ENCODE measurements at places on chromosomes 7 and 10.

DNA sequence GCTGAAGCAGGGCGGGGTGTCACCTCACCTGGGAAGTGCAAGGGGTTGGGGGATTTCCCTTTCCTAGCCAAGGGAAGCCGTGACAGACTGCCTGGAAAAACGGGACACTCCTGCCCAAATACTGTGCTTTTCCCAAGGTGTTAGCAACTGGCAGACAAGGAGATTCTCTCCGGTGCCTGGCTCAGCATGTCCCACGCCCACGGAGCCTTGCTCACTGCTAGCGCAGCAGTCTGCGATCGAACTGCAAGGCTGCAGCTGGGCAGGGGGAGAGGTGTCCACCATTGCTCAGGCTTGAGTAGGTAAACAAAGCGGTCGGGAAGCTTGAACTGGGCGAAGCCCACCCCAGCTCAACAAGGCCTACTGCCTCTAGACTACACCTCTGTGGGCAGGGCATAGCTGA is 80.9 kb upstream of the DNAJB12 start:
- no peak for DNase-seq

DNA sequence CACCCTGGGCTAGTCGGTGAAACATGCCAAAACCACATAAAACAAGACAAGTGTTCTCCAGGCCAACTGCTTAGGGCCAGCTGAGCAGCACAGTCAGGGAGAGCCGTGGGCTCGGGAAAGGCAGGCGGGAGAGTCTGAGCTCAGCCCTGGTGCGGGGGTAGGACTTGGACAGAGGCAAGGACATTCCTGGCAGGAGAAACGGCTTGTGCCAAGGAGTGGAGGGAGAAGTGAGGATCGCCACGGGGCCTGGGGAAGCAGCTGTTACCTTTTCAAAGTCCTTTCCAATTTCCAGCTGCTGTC is 4.2 kb downstream of the ELN start:
- DNase-seq: no peak

- DNase-seq: no peak
Measured at GRCh38 chr10:62133618-62134017, 135.0 kb downstream of the RTKN2 start.

DNA sequence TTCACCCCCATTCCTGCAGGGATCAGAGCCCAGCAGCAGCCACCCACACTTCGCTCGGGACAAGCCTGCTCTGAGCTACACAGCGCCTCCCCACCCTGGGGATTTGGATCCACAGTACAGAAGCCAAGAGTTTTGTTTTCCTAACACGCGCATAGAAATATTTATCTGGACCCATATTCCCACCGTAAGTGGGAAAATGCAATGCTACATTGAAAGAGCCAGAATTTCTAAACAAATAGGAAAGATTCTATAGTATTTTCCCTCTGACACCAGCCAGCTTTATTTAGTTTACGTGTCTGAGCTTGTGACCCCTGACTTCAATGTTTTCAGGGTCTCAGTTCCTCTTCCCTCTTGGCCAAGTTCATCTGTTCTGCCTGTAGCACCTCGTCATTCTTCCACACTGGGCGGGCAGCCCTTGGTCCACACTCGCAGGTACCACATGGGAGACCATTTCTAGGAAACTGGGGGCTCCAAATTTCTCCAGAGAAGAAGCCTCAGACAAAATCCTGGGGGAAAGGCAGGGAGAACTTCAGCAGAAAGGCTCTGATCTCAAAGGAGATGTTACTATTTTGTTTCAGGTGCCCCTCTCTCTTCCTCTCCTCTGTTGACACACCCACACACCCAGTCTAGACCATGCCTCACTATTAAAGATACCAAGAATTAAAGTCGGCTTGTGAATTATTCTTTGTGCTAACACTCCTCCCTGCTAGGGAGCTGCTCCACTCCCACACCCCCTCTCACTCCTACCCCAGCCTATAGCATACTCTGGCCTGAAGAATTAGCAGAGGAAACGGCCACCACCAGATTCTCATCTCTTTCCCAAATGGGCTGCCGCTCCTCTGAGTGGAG is 116.0 kb upstream of the PCGF5 start:
- DNase-seq: no peak

- DNase-seq: no peak
Measured at GRCh38 chr7:155681663-155682062, 37.2 kb downstream of the RBM33 start.

DNA sequence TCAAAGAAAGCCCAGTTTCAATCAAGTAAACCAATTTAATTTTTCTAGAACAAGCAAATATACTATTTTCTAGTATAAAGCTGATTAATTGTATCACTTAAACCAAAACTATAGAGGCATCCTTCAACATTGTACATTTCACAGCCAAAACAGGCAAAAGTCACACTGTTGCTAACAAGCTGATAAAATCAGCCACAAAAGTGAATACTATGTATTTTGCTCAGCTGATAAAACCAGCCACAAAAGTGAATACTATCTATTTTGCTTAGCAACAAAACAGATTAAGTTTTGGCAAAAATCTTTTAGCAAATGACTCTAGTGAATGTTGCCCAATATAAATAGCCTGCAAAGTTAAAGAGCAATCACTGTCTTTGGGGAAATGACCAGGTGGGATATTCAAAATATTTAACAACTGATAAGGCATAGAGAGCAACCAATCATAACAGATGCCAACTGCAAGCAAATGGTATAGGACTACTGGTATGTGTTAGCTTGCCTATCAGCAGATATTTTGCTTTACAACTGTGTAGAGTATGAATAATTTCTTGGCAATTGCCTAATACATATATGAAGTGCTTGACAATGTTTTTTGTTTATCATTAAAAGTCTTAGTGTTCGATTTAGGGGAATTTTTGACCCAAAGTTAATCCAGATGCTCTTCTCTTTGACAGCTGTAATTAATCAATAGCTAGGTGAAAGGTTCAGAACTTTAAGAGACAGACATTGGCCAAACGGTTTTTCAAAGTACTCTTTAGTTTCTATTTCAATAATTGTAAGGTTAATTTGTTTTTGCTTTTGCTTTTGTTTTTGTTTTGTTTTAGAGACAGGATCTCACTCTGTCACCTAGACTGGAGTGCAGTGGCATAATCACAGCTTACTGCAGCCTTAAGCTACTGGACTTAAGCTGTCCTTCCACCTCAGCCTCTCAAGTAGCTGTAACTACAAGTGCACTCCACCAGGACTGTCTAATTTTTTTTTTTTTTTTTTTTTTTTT is 44.4 kb upstream of the SP4 start:
- DNase-seq: peak; percentile 33

GRCh38 chr7:134686786-134687185 is 40.1 kb downstream of the BPGM start:
- no peak for DNase-seq

- no peak for DNase-seq
Measured at GRCh38 chr7:38323156-38323555, 49.7 kb upstream of the TARP start.

GRCh38 chr7:10471280-10472058 is 502.2 kb upstream of the PHF14 start:
- no peak for DNase-seq

DNA sequence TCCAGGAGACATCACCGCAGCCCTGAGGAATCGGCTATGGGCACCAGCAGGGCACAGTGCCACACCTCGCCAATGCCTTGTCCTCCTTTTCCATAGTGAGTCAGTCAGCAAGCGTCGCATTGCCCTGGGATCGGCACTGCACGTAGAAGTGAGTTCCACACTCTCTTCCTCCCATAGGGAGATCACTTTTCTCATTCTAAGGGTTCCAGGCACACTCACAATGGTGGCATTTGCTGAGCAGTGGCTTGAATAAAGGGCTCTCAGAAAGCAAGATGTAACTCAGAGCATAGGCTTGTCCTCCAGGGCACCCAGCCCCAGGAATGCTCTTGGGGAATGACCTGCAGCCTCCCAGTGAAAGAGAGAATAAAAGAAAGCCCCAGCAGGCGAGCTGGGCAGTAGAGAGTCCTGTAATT is 1.1 kb upstream of the VIM start:
- DNase-seq: no peak

DNA sequence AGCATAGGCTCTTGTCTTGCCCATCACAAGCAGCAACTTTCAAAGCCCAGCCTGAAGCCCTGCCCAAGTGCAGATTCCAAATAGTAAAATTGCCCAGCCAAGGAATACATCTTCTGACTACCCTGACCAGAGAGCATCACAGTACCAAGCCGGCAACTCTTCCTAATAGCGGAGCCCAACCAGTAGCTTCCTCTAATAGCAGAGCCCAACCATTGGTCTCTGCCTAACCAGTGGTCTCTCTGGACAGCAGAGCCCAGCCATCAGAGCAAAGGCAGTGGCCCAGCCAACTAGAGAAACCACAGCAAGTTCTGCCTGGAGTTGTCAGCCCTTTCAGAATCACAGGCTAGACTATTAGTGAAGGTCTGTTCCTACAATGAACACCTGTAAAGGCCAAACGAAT is 285.6 kb downstream of the HGF start:
- no peak for DNase-seq

DNA sequence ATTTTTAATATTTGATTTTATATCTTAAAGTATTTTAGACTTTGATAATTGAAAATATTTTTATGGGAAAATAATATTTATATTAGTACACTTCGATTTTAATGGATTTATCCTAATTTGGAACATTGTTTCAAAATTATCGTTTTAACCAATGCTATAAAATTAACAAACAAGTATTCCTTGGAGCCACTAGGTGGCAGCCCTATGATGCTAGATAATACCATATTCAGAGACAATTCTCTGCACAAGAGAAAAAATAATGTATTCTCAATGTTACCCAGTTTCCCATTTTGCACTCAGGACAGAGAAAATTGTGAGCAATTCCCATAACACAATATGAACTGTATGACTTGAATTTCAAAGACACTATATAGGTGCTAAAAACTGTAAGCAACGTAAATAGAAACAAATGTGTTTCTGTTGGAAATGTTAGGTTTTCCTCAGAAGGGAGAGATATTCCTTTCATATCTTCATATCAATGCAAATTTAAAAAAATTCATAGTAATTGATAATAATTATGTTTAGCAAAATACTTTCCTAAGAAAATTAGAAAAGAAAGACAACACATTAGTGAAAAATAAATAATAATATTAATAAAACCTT is 237.8 kb downstream of the SEMA3E start:
- no peak for DNase-seq

DNA sequence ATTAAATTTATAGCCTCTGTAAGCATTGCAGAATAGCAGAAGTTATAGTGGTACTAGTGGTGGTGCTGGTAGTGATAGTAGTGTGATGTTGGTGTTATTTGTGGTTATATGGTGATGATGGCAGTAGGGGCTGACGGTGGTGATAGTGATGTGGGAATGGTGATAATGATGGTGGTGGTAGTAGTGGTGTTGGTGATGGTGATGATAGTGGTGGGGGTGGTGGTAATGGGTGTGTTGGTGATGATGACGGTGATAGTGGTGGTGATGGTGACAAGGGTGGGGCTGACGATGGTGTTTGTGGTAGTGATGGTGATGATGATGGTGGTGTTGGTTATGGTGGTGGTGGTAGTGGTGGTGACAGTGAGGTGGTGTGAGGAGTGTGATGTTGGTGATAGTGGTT is 54.4 kb upstream of the MGAM2 start:
- DNase-seq: peak; percentile 0
